GM13977 (cell line): ENCODE measurements at places on chromosomes 5 and 9.

- DNase-seq = no peak
These were observed 14.3 kb upstream of the SNCAIP start for GRCh38 chr5:122297587-122298298.

- DNase-seq = no peak
These were observed 101.6 kb downstream of the CRB2 start for GRCh38 chr9:123457583-123457982.

GRCh38 chr9:68731857-68732256, 26.8 kb downstream of the PIP5K1B start:
- no peak for DNase-seq

DNA sequence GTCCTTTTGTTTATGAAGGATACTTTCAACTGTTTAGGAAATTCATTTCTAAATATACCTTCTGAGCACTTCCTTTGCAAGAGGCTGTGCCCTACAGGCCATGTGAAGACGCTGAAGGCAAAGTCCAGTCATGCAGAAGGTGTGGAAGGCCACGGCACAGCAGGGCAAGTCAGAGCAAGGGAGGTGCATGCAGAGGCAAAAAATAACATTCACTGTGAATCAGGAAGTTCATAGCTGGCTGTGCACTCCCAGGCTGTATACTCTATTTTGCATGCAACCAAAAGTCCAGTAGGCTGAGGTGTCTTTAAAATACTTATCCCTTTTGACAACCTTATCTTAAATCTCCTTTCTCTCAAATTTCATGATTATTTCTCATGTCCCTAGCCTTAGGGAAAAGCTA, 50.3 kb downstream of the GNAQ start:
- no peak for DNase-seq

DNA sequence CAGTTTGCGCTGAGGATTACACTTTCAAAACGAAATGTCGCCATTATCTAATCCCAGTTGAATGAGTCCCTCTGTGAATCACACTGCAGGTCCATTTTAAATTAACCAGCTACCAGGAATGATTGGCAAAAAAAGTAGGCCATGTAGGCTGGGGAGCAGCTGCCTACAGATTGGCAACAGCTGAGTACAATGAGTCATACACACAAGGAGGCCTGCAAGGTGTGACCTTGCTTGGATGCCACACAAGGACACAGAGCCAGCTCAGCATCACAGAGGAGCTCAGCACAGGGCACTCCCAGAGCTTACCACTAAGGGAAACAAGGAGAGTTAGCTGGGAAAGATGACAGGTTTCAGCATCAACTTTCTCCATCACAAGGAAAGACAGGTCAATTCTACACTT, 12.9 kb downstream of the HAVCR1 start:
- no peak for DNase-seq

GRCh38 chr9:69397384-69398214, 72.6 kb downstream of the ENTREP1 start:
- DNase-seq = no peak

- no peak for DNase-seq
These were observed 142.1 kb downstream of the RXRA start for GRCh38 chr9:134468358-134468757.

GRCh38 chr9:87678650-87679355, 47.1 kb upstream of the CTSL start:
- peak; percentile 61 for DNase-seq

GRCh38 chr5:89282554-89283510, 399.8 kb upstream of the MEF2C start:
- no peak for DNase-seq

DNA sequence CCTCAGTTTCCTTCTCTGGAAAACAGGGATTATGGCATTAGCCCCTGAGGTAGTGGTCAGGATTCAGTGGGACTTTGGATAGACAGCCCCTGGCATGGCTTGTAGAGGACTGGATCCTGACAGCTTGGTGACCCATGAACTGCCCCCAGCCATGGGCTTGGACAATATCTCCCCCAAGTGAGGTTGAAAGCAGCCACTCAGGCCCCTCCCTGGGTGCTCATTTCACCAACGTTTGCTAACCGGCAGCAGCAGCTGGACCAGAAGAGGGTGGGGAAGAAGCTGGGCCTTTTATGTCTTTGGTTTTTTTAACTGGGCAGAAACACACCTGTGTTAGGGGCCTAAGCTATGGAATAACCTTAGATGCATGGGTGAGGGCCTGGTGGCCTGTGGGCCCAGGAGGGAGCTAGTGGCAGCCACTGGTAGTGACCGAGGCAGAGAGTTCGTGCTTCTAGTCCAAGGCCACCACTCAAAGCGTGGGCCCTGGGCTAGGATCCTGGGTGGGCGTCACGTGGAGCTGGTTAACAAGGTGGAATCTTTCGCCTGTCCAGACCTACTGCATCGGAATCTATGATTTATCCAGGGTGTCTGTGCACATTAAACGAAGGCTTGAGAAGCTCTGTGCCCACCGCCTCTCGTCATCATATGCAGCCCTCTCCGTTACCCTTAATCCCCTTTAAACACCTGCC, 1.9 kb downstream of the SLC2A8 start:
- DNase-seq = no peak

DNA sequence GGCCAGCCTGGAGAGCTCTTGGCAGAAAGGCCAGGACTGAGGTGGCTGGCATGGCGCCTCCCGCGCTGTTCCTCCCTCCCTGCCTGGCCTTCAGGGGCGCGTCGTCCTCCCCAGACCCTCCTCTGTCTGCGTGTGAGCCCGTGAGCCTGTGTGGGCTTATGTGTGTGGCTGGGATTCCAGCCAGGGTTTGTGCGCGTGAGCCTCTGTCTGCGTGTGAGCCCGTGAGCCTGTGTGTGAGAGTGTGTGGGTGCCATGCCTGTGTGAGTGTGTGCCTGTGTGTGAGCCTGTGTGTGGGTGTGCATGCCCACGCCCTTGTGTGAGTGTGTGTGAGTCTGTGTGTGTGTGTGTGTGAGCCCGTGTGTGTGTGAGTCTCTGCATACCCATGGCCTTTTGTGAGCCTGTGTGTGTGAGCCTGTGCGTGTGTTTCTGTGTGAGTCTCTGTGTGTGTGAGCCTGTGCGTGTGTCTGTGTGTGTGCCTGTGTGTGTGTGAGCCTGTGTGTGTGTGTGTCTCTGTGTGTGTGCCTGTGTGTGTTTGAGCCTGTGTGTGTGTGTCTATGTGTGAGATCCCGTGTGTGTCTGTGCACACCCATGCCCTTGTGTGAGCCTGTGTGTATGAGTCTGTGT, 13.0 kb downstream of the RXRA start:
- DNase-seq = no peak

- no peak for DNase-seq
These were observed 261.4 kb upstream of the KLF4 start for GRCh38 chr9:107750741-107751566.

DNA sequence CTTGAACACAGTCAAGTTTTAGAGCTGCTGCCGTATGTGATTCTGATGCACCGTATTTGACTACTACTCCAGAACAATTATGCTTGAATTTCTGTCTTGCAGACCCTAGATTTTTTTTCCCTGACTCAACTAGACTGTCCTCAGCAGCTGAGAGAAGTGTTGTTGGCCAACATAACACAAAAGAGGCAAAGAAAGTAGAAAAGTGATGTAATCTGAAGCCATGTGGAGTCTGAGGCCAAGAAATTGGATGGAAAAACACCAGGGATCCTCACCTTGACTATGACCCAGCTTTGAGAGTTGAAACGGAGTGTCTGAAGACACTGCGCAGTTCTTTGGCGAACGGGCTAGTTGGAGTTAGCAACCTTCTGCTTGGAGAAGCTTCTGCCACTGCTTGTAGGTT, 36.3 kb upstream of the FGF1 start:
- no peak for DNase-seq

DNA sequence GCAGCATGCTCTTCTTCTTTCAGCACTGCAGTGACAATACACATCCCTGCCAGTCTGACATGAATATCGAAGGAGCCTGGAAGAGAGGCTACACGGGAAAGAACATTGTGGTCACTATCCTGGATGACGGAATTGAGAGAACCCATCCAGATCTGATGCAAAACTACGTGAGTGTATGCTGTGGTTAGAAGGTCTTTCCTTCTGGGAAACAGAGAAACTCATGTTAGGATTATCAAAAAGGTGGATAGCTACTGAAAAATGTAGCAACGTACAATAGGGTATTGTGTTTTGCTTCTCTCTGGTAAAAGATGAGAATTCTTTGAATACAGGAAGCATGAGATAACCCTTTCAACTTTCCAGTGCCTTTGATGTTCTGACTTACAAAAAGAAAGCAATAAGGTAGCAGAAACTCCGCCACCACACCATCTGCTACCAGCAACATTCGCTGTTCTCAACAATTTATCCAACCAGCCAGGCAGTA, 133.3 kb downstream of the PCSK5 start:
- DNase-seq = no peak

GRCh38 chr5:55363856-55364255, 56.1 kb downstream of the MTREX start:
- DNase-seq = no peak

GRCh38 chr5:94618029-94618492, 343 bp downstream of the KIAA0825 start:
- peak; percentile 17 for DNase-seq

DNA sequence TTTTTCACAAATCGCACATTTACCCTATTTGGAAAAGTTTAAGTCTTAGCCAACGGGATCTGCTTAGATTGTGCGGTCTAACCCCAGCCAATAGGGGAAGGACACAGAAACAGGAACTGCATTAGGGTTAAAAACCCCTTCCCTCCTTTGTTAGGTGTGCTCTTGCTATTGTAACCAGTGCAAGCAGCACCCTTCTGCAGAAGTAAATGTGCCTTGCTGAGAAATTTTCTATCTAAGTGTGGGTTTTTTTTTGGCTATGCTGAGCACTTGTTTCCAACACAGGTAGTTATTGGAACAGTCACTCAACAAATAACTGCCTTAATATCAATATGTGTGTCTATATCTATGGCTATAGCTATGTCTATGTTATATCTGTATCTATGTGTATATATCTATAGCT, 190.0 kb downstream of the TRIM32 start:
- no peak for DNase-seq

GRCh38 chr5:119420169-119420568, 32.1 kb upstream of the HSD17B4 start:
- no peak for DNase-seq

- DNase-seq = no peak
These were observed 91.3 kb upstream of the SLC25A48 start for GRCh38 chr5:135743181-135743580.

DNA sequence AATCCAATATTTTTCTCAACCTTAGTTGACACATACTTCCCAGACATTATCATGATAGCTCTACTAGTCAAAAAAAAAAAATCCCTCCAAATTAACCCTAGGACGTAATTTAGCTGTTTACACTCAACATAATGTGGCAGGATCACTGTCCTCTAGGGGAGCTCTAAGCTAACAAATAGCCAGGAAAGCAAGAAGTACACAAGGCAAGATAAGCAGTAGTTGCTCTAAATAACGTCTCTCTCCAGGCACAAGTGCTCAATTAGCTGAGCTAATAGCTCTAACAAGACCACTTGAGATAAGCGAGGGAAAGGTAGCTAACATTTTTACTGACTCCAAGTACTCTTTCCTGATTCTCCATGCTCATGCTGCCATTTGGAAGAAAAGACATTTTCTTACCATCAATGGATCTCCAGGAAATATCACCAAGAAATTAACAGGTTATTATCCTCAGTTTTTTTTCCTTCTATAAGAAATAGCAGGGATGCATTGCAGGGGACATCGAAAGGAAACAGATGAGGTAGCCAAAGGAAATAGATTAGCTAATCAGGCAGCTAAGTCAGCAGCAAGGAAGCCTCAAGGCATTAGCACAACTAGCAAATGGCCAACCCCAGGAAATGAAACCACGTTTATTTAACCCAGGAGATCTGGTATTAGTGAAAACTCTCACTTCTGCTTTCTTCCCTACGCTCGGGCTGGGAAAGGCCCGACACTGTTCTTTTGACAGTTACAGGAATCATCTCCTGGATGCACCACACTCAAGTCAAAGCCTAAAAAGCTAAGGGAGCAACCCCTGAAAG, 614.1 kb downstream of the PTPRD start:
- DNase-seq = no peak

DNA sequence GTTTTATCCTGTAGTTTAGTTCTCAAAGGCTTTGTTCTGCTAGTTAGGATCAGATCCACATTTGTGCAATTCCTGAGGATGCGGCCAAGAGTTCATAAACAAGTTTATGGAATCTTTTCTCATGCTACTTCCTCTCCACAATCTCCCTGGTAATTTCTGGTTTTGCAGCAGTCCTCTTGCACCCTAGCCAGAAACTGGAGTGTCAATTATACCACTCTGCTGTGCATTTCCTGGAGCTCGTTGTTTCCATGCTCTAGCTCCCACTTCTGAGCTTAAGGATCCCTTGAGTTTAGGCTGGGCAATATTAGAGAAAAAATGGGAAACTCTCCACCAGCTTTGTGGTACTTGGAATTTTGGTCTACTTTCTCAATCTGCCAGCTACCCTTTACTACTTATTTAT, 474.7 kb downstream of the DIRAS2 start:
- no peak for DNase-seq

GRCh38 chr5:131460133-131460532, 174.9 kb downstream of the RAPGEF6 start:
- no peak for DNase-seq

- DNase-seq = no peak
These were observed 14.7 kb upstream of the FAM120A start for GRCh38 chr9:93436655-93437407.

DNA sequence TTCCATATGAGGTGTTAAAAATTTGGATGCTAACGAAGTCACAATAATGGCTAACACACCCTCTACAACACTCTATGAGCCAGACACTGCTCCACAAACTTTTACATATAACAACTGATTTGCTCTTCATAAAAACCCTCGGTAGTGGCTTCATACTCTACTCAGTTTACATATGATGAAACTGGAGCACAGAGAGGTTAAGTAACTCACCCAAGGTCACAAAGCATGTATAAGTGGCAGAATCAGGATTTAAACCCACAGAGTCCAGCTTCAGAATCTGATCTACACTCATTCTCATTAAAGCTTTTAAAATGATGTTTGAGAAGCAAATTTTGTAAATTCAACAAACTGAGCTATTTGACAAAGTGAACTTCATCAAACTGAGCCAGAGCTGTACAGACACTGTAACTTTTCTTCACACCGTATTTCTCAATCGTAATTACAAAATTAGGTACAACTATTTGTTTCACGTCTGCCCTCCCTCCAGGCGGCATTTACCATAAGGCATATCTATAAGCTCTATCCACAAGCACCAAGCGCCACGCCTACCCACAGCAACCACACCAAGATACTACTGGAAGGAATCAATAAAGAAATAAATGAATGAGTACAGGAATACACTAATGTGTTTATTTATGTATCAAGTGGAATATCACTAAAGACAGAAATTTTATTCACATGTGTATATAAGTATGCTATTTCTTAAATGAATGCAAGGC, 24.3 kb downstream of the TTC39B start:
- DNase-seq = no peak

- no peak for DNase-seq
These were observed 43.9 kb downstream of the SH3TC2 start for GRCh38 chr5:149018909-149019443.
